ENCODE measurements at places on chromosomes 11 and 22.

GRCh38 chr11:830295-831117 is 2.2 kb upstream of the CD151 start:
- no peak for DNase-seq

DNA sequence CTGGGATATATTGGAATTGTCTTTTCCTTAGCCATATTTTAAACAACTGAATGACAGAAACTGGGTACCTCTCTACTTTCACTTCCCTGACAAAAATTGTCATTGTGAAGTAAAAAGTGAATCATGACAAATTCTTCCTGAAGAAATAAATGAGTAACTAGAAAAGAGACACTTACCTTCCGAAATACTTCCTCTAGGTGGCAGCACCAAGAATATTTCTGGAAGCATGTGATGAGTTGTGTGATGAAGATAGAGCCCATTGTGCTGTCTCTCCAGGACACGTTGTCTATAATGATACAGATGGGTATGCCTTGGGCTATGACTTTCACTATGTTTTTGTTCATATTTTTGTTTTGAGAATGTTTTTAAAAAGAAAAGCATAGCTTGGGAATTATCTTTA is 21.5 kb downstream of the CASP4 start:
- DNase-seq, result no peak

DNA sequence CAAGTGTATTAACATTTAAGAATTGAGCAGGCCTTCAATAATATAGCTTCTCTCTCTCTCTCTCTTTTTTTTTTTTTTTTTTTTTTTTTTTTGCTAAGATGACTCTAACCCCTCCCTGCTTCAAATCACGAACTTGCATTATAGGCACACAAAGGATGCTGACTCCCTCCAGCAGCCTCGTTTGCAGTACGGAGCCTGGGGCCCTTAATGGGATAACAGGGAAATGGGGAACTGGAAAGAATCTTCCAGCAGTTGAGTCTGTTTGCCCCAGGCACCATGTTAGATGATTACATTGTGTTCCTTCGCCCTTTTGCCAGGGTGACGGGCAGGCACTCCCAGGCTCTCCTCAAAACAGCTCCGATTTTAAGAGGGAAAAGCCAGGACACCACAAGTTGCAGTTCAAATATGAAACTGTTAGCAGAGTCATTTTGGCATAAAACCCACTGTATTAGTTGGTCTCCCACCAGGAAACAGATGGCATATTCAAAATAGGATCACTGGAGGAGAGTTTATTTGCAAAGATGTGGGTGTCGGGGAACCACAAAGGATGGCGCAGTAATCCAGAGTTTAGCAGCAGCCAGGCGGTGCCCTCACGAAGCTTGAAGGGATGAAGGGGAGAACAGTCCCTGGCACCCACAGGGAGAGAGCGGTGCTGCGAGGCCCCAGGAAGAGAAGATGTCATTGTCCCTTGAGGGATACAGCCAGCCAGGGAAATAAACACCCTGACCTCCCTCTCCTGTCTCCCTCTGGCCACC is 26.5 kb upstream of the TREH start:
- DNase-seq, result no peak

- no peak for DNase-seq
These were observed 8.1 kb downstream of the CSF2RB start for GRCh38 chr22:36921309-36922104.

Data from non-pigmented ciliary epithelial cell (primary cell).